ENCODE measurements at places on chromosomes 11 and 22.
A peak's percentile ranks its signal among the peaks of the same experiment; 100 is the strongest.

DNA sequence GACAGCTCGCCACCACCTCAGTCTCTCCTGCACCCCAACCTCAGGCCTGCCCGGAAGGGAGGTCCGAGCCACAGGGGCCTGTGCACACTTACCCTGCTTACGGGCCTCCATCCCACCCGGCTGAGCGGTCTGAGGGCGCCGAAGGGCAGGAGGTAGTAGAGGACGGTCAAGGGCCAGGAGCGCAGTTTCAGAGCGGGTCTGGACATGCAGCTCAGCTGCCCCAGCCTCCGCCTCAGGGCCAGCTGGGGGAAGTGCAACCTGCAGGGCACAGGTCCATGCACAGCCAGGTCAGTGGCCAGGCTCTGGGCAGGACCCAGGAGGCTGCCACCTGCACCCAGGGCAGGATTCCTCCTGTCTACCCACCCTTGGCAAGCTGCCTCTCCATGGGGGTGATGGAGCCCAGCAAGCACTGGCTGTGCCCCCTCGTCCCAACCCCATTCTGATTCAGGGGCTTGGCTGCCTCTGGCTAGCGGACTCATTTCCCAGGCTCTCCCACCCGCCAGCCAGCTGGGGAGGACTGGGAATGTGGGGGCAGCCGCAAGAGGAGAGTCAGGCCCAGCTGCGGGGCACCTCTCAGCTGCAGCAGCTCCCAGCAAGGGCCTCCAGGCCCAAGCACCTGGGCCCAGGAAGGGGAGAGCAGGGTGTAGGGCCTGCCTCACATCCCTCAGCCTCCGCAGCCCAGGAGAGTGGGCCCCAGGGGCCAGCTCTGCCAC is 38.3 kb downstream of the PISD start:
- DNase-seq: no peak

- peak; percentile 40 for DNase-seq
These were observed 71.5 kb downstream of the SIK3 start for GRCh38 chr11:117026593-117027330.

- DNase-seq: no peak
These were observed 1.1 kb upstream of the IRAG1 start for GRCh38 chr11:10694486-10695239.

DNA sequence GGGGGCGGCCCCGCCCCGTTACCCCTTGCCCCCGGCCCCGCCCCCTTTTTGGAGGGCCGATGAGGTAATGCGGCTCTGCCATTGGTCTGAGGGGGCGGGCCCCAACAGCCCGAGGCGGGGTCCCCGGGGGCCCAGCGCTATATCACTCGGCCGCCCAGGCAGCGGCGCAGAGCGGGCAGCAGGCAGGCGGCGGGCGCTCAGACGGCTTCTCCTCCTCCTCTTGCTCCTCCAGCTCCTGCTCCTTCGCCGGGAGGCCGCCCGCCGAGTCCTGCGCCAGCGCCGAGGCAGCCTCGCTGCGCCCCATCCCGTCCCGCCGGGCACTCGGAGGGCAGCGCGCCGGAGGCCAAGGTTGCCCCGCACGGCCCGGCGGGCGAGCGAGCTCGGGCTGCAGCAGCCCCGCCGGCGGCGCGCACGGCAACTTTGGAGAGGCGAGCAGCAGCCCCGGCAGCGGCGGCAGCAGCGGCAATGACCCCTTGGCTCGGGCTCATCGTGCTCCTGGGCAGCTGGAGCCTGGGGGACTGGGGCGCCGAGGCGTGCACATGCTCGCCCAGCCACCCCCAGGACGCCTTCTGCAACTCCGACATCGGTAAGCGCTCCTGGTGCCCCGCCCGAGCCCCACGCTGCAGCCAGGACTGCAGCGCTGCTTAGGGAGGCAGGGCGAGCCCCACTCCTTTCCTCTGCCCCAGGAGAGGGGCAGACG is at the start of gene TIMP3:
Gene TIMP3, plus strand, starts transcription at position 169 of the 700 bp plus-strand sequence. Its CDS starts 297 bp downstream, at position 466.
- DNase-seq: peak; percentile 16

GRCh38 chr22:35835998-35836691 is 118.5 kb downstream of the APOL5 start:
- no peak for DNase-seq
